Kidney (tissue), 22 donors: ENCODE measurements at places on chromosomes 6 and 20. TPM values are rescaled to one million over a fixed set of nuclear protein-coding genes. Genes with fewer than 3 reads are reported as not detected.

DNA sequence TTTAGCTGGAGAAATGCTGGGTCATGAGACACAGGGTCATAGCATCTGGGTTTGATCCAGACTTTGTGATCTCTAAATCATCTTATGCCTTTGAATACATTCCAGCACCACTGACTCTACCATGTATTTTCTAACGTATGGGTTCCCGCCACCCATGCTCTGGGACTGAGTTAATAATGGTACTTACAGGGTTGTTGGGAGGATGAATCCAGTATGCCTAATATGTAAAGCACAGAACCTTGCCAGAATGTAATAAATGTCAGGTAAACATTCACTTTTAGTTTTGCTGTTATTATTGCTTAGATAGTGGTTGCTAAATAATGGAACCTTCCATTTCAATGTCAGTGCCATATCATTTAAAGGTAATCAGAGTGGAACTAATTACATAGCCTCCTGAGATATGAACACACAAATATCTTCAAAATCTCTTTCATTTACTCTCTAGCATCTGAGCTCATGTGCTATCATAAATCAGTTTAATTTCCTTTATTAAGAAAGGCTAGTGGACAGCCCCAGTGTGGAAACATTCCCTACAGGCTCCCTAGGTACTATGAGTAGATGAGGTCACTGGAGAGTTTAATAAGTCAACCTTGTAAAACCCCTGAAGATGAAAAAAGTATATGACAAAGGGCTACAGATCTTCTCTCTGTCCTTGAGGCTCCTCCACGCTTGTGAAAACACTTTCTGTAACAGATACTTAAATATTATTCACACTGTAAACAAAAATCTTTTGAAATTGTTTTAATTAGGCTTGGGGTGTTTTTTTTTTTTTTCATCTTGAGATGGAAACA lies 226.6 kb downstream of the ALDH8A1 start:
- DNase-seq, result peak; percentile 73

DNA sequence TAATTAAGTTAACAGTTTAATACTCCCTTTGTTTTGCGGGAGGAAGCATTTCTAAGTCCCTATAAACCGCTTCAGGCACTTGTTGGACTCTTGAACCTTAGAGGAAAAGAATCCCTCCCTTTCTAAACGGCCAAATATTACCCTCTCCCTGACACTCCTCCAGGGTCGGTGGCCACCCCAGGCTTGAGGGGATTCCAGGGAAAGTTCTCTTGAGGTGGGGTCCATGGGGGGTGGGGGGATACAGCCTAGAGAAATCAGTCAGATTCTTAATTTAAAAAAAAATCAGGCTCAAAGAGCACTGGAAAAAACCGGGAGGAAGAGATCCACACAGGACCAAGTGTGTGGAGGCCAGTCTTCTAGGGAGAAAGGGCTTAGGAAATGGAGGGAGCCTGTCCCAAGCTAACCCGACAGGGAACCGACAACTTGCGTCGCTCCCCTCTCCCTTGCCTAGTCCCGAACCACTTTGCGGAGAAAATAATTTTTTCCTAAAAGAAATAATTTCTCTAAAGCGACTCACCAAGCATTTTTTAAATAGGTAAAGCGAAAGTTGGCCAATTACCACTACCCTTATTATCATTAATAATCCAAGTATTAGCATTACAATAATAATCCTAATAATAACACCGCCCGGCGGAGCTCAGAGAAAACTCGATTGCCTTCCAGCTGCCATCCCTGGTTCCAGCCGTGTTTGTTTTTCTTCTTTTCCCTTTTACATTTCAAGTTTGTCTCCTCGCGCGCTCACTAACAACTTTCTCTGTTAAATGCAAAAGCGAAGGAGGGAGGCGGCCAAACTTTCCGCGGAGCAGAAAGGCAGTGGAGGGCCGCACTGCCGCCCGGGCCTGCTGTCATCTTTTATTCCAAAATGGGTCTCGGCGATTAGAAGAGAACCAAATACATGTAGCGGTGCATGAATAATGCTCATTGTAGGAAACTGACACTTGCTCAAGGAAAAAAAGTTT lies 4.8 kb downstream of the NR2E1 start:
- DNase-seq, result no peak

DLK2 gene
- 0.50 TPM for total RNA-seq

RAET1L gene
- 3.3 TPM for total RNA-seq

PDYN gene
- not detected for total RNA-seq

GRCh38 chr6:100962466-100962865 lies 81.3 kb upstream of the ASCC3 start:
- no peak for DNase-seq

DSP gene
- total RNA-seq, result 96.2 TPM

DNA sequence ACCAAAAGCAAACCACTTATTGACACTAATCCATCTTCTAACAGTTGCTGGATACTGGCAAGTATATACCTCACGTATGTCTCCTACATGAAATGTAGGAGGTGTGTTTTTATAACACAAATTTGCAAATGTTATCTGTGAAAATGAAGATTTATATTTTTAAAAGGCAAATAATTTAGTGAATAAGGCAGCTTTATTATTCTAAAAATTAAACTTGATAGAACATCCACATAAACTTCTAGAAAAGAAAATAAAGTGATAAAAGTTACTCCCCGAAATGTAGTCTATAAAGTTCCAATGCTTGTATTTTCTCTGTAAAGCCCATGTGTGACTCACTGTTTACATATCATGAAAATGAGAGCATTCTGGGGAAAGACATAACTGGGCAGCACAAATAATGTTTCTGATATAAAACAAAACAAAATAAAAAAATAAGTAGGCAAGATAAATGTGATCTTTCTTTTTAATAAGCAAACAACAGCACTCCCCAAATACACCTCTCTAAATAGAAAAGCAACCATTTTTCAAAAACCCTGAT lies 84.4 kb downstream of the MAP7 start:
- no peak for DNase-seq

AKIRIN2 gene
- total RNA-seq, result 43.4 TPM

DNA sequence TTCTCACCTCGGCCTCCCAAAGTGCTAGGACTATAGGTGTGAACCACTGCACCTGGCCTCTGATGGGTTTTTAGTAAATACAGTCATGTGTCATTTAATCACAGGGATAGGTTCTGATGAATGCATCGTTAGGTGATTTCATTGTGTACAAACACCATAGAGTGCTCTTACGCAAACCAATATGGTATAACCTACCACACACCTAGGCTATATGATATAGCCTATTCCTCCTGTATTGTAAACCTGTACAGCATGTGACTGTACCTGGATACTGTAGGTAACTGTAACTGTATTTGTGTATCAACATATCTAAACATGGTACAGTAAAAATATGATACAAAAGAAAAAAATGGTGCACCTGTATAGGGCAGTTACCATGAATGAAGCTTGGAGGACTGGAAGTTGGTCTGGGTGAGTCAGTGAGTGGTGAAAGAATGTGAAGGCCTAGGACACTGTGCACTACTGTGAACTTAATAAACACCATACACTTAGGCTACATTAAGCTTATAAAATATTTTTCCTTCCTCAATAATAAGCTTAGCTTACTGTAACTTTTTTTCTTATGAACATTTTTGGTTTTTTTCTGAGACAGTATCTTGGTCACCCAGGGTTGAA lies 10.0 kb downstream of the BICRAL start:
- no peak for DNase-seq

- no peak for DNase-seq
Observed at GRCh38 chr20:50280851-50281655, 90.4 kb downstream of the CEBPB start.

DNA sequence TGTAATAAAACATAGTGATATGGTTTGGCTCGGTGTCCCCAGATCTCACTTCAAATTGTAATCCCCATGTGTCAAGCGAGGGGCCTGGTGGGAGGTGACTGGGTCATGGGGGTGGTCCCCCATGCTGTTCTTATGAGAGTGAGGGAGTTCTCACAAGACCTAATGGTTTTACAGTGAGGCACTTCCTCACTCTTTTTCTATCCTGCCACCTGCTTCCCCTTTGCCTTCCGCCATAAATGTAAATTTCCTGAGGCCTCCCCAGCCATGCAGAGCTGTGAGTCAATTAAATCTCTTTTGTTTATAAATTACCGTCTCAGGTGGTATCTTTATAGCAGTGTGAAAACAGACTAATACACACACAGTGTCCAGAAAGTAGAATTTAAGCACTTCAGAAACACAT lies 78.5 kb downstream of the REPS1 start:
- DNase-seq, result no peak

IDH3B gene
- total RNA-seq, result 77.3 TPM

MYT1 gene
- total RNA-seq, result not detected

GRCh38 chr6:81909162-81909561 lies 156.7 kb upstream of the TENT5A start:
- no peak for DNase-seq

DNA sequence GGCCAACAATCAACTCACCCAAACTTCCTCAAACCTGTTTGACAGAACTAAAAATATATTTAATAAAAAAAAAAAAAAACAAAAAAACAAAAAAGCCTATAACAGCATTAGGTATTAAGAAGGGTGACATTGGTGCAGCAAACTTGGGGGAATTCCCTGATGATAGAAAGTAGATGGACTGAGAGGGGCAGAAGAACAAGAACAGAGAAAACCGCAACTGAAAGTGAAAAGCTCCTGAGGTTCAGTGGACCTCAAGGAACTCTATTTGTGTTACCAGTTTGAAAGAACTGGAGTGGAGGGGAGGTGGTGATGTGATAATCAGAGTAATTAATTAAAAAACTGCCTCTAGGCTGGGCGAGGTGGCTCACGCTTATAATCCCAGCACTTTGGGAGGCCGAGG lies 53.8 kb downstream of the MACROD2 start:
- DNase-seq, result no peak

DNA sequence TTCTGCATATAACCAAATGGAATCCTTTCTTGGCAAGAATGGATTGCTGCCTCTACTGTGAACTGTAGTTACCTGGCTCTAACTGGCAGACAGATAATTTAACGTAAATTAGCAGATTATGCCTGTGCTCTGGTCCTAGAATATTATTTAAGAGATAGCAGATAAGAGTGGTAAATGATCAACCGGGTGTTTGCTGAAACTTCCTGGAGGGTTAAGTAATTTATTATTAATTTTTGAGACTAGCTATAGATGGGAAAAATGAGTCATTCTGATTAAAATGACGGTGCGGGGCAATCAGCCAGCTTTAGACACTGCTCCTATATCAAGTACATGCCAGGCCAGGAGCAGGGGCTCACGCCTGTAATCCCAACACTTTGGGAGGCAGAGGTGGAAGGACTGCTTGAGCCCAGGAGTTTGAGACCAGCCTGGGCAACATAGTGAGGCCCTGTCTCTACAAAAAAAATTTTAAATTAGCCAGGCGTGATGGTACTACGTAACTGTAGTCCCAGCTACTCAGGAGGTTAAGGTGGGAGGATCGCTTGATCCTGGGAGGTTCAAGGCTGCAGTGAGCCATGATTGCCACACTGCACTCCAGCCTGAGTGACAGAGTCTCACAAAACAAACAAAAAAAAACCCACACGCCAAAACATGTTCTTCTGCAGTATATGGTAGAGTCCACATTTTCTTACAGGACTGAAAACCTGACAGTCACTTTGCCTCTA lies 22.6 kb downstream of the B4GALT5 start:
- DNase-seq, result no peak

- no peak for DNase-seq
Observed at GRCh38 chr20:44426879-44427790, 48.5 kb upstream of the TTPAL start.

DNA sequence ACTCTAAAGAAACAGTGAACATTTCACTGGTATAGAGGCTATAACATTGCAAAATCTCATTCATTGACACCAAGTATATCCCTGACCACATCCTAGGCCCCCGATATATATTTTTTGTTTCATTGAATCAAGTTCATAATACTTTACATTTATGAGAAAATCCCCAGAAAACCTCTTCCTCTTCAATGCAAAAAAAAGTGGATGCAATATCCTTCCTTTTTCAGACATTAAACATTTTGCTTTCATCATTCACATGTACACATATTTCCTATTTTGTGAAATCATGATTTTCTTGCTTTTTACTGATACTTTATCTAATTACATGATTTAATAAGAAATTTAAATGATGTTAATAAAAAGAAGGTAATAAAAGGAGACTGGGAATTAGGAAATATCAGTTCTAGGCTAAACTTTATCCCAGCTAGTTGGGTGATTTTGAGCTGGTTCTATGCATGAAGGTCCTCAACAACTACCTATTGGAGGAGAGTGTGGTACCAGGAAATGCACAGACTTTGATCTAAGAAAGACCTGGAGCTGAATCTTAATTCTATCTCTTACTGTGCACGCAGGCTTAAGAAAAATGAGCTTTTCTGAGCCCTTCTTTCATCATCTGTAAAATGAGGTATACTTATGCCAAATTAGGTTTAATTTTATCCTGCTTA lies 4.9 kb downstream of the SYNE1 start:
- no peak for DNase-seq

- no peak for DNase-seq
Observed at GRCh38 chr6:140736231-140736630, 1361.8 kb upstream of the CITED2 start.

NEU1 gene
- 66.9 TPM for total RNA-seq

GRCh38 chr20:24693466-24694156 lies 224.2 kb downstream of the SYNDIG1 start:
- peak; percentile 35 for DNase-seq

MRPS18B gene
- 62.1 TPM for total RNA-seq

- no peak for DNase-seq
Observed at GRCh38 chr6:54085047-54085446, 26.2 kb upstream of the MLIP start.

DNA sequence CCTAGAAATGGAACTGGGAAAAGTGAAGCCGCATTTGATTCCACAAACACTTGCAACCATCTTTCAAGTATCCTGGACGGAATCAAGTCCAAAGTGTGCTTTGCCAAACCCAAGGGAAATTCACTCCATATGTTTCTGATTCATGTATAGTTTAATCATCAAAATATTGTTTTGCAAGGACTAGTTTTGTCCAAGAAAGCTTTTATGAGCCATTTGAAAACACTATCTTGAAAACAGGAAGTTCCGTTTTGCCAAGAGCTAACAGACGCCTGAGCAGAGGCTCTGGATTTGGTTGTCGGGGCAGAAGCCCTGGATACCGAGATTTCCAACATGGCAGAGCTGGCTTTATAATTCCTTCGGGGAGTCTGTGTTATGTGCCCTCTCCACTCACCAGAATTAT lies 251.1 kb downstream of the PHACTR1 start:
- no peak for DNase-seq

- no peak for DNase-seq
Observed at GRCh38 chr6:106417572-106418147, 57.1 kb downstream of the CRYBG1 start.

DNA sequence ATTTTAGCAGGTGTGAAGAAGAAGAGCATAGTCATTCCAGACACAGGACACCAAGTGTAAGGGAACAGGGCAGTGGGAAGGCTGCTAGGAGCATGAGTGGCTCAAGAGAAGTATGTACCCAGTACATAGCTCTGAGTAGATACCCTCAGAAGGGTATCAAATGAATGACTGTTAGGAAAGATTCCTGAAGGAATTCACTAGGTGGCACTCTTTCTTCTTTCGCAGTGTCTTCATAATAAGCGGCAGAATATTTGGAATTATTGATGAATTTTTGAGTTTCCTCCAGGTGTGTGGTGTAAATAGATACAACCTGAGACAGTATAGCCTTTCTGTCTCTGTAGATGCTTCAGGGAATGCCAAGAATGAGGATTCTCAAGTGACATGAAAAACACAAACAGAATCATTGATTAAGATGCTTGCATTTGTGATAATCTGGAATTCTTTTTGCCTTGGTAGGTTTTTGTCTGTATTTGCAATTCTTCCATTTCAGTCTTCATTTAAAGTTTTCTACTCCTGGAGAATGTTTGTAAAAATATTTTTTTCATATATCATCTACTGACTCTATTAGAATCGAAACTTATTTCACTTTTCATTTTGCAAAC lies 264.3 kb upstream of the RIMS1 start:
- DNase-seq, result no peak
